ENCODE measurements at places on chromosomes 4 and X.

- DNase-seq = peak; percentile 47
Measured at GRCh38 chrX:40013266-40014195, 84.2 kb downstream of the BCOR start.

DNA sequence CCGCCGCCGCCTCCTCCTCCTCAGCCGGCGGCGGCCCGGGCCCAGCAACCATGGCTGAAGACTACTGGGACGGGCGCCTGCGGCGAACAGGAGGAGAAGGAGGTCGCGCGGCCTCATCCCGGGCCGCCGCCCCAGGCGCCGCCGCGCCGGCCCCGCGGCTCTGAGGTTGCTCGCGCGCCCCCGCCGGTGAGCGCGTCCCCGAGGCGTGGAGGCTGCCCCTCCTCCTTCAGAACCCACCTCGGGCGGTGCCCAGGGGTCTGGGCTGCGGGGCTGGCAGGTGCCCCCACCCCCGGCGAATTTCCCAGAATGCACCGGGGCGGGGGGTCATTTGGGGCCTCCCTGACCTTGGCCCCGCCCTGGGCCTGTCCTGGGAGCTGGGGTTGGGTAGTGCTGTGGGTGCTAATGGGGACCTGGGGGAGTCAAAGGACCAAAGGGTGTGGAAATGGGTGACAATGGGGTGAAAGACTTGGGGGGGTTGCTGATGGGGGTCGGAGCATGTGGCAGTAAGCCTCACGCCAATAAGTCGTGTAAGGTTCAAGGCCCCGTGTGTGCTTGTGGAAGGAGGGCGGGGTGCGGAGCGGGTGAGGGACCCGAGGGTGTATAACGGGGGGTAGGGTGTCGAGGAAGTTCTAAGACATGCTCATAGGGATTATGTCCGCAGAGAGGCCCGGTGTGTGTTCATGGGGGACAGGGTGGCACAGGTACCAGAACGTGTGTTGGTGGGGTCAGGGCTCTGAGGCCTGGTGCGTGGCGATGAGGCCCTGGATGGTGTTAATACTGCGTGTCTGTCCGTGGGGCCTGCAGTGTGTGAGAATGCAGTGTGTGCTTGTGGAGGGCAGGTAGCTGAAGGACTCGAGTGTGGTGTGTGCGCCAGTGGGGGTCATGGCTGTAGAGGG, 687 bp downstream of the CDK16 start:
- DNase-seq = peak; percentile 50

DNA sequence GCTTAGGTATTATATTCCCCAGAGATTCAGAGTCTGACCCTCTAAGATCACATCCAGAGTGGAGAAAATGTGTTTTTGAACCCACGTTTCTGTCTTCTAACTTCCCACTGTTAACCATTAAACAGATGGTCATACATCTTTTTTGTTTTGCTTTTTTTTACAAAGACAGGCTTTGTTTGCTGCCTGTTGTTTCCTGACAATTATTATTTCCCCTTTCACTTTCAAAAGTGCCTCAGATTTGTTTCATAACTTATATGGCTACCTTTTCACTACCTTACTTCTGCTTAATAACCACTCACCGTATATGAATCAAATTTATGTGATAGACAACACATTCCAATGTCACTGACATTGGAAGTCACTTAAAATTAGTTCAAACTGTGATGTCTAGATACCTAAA, 142.2 kb downstream of the HS3ST1 start:
- DNase-seq = no peak

GRCh38 chr4:119795986-119796578, 167.5 kb upstream of the PDE5A start:
- no peak for DNase-seq

GRCh38 chr4:129926936-129927335, 831.0 kb downstream of the C4orf33 start:
- DNase-seq = no peak

GRCh38 chr4:65391814-65392213, 278.5 kb downstream of the EPHA5 start:
- no peak for DNase-seq

- no peak for DNase-seq
Measured at GRCh38 chr4:119014658-119015057, 121.0 kb upstream of the MYOZ2 start.

DNA sequence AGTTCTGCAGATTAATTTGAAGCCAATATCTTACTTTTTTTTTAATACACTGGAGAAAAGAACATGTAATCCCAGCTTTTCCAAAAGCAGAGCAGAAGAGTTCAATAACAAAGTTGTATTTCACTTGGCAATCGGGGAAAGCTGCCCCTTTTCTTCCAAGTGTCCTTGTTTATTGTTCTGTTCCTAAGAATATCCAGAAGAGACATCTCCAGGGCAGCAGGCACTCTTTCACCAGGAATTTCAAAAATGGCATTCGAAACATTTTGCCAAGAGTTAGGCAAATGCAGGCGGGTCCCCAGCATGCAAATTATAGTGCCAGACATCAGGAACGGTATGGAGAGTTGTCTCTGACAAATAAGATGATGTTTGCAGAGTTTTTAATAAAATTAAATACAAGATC, 494.5 kb downstream of the BCOR start:
- no peak for DNase-seq

DNA sequence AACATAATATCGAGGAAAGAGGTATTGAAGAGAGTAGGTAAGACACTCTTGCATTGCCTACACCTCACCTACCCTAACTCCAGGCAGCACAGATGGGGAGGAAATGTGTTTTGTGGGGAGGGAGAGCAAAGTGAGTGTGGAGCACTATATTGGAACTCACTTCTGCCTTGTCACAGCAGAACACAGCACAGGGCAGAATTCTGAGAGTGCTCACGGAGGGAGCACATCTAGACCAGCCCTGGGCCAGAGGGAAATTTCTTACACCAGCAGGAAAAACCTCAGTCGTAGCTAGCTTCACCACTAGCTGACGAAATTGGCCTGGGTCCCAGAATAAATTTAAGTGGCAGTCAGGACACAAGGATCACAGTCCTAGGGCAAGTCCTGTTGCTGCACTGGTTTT, 517.3 kb downstream of the TMA16 start:
- DNase-seq = no peak

- no peak for DNase-seq
Measured at GRCh38 chr4:176210101-176210500, 14.7 kb upstream of the SPATA4 start.

GRCh38 chrX:74242484-74243138, 61.4 kb upstream of the ZCCHC13 start:
- no peak for DNase-seq

DNA sequence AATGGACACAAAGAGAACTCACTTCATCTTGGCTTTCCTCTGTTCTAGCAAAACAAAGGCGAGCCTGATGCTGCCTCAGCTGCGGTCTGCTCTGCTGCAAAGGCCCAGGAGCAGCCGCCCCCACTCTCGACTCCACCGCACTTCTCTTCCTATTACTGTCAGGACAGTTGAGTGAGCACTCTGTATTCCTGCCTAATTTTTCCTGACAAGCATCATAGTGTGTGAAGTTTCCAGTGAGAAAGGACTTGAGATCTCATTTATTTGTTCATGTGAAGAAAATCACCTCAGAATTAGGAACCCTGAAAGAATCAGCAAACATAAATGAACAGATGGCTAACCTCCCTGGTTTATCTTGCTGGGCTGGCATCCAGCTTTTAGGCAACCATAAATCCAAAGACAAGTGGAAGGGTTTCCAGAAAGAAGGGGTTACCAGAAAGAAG, 15.6 kb downstream of the SCARB2 start:
- peak; percentile 31 for DNase-seq

DNA sequence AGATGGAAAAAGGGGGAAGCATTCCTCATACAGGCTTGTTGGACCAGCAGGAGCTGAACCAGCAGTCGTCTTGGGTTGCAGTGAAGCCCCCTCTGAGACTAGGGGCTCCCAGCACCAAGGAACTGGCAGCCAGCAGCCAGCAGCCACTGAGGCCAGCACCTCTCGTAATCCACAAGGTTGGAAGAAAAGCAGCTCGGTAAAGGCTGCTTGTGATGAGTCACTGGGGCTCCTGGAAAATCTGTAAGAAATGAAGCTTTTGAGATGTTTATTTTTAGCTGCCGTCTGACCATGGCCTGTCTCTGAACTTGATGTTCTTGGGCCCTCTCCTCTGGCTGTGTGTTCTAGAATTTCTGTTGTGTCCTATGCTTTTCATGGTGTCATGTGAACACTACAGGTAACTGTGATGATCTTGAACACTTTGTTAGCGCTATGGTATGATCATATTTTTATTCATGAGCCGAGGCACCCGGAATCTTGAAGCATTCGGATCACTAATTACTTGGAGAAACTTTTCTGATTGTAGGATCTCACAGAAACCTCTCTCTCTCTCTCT, 18.6 kb downstream of the CLCN4 start:
- DNase-seq = no peak

DNA sequence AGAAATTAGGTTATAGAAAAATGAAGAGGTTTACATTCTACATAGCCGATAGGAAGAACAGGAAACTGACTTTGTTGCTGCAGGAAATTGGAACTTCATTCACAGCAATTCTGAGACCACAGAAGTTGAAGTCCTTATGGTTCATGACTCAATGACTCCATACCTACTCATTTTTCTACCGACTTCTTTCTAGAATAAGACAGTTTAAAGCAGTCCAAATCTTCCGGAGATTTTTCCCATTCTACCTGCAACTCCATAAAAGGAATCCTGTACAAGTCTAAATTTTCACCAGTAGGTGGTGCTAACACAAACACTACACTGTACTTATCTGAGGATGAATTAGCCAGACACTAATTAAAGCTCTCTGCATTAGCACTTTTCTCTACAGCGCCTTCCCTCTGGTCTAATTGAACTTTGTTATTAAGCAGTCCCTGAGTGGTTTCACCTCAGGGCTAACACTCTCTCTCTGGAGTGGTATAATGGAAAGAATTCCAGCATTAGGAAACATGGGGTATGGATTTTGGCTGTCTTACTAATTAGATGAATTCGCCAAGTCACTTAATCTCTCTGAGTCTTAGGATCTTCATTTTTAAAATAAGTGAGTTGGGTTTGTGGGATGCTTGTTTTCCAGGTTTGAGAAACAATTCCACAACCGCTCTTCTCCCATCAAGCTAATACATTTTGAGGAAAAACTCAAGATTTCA, 167.9 kb downstream of the SMIM20 start:
- no peak for DNase-seq

GRCh38 chr4:184358521-184359232, 115.7 kb downstream of the IRF2 start:
- no peak for DNase-seq

GRCh38 chr4:76800902-76801301, 97.0 kb downstream of the SOWAHB start:
- DNase-seq = no peak

GRCh38 chr4:125689805-125690204, 375.1 kb downstream of the FAT4 start:
- no peak for DNase-seq

GRCh38 chrX:3134316-3134945, 93.2 kb downstream of the ARSF start:
- DNase-seq = no peak

GRCh38 chrX:10570601-10571000, 49.8 kb downstream of the MID1 start:
- DNase-seq = no peak

- DNase-seq = peak; percentile 20
Measured at GRCh38 chrX:30570505-30570904, 7.1 kb downstream of the TASL start.

- peak; percentile 38 for DNase-seq
Measured at GRCh38 chr4:128810331-128810870, 901 bp downstream of the JADE1 start.

DNA sequence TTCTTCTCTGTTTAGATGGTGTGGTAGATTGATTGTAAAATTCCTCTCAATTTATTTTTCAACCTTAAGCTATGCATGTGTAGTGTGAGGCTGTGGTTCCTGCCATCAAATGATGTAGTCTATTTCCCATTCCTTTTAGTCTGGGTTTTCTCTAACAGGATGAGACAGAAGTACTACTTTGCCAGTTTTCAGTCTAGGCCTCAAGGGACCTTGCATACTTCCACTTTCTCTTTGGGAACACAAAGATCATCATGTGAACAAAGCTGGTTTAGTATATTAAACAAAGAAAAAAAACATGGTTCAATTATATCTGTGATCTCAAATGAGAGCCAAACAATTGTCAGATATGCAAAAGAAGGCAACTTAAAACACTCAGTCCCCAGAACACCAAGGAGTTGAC, 1284.0 kb downstream of the RAPGEF2 start:
- no peak for DNase-seq

GRCh38 chr4:96497621-96498020, 657.7 kb downstream of the PDHA2 start:
- DNase-seq = no peak

GRCh38 chr4:7582313-7583097, 147.8 kb upstream of the PSAPL1 start:
- no peak for DNase-seq

DNA sequence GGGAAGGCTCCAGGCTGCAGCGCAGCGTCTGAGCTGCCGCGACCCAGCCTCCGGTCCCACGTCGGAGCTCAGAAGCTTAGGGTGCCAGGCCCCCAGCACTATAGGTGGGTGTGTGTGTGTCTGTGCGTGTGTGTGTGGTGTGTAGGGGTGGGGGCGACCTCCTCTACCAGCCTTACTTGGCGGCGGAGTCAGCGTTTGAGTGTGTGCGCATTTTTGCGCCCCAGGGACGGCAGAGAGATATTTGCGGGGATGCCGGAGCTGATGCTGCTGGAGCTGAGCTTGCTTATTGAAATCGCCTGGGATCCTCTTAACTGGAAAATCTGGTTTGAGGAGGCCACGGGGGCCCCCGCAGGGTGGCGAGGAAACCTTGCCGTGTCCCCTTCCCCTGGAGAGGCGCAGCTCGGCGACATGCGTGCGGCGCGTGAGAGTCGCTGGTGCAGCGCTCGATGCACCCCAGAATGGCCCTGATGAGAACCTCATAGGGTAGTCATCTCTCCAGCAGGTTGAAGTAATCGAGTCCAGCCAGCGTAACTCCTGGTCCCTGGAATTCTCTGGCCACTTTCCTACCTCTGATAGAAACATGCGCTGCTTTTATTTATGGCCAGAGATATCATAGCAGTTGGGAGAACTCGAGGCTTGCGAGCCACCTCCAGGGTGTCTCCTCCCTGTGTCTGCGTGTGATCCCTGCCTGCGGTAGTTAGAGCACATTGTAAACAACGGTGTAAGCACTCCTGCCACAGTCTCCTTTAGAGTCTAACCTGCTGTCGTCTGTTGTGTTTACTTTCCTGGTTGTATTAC, 2.7 kb downstream of the ADGRL3 start:
- no peak for DNase-seq

- no peak for DNase-seq
Measured at GRCh38 chr4:81574991-81575390, 103.3 kb upstream of the RASGEF1B start.

DNA sequence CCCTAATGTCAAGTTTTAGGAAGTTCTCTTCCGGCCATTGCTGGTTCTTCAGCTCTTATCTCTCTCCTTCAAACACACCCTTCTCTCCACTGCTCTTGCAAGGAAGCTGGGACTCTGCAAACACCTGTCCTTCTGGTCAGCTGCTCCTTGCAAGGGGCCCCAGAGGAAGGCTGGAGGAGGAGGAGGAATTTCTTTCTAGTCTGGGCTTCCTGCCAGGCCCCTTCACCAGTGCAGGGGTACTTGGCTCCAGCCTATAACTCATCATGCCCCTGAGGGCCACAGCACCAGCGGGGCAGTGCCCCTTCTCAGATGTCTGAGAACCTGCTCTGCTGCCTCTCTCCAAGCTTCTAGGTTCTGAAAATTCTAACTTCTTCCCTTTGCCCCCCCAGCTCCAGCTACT, 46.7 kb downstream of the REELD1 start:
- DNase-seq = no peak
